Hematopoietic multipotent progenitor cell (in vitro differentiated cells): ENCODE measurements at places on chromosomes 1 and 21. TPM values are rescaled to one million over a fixed set of nuclear protein-coding genes. Genes with fewer than 3 reads are reported as not detected.

DNA sequence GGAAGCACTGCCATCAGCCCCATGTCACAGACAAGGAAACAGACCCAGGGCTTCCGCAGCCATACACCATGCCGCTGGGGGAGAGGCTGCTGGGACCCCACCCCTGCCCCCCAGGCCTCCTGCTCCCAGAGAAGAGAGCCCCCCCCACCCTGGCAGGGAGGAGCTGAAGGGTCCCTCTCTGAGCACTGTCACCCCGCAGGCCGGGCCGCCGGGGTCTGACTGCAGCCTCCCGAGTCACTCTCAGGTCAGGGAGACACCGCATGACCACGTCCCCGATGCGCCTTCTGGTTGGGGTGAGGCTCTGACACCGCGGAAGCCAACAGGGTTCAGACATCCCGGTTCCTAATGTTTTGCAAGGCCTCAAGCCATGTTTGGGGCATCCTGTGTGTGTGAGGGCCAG, 102.3 kb downstream of the SIK1 start:
- DNase-seq, result no peak

DNA sequence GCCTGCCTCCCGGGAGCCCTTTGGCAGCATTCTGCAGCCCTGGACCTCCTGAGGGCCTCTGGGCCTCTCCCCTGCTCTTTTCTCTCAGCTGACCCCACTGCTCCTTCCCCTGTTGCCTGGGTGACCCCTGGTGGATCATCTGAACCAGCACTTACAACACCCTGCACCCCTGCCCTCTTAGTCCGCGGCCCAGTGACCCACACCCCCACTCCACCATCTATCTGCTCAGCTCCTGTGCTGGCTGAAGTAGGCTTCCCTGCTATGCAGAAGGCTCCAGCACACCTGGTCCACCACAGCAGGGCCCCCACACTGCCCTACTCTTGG, 74.0 kb downstream of the DMRTA2 start:
- no peak for DNase-seq

- DNase-seq, result no peak
Measured at GRCh38 chr1:219582865-219583264, 30.0 kb downstream of the ZC3H11B start.

- peak; percentile 83 for DNase-seq
Measured at GRCh38 chr1:182054698-182055326, 6.7 kb downstream of the ZNF648 start.

GRCh38 chr1:30837653-30838052, 70.9 kb downstream of the SDC3 start:
- DNase-seq, result no peak

DNA sequence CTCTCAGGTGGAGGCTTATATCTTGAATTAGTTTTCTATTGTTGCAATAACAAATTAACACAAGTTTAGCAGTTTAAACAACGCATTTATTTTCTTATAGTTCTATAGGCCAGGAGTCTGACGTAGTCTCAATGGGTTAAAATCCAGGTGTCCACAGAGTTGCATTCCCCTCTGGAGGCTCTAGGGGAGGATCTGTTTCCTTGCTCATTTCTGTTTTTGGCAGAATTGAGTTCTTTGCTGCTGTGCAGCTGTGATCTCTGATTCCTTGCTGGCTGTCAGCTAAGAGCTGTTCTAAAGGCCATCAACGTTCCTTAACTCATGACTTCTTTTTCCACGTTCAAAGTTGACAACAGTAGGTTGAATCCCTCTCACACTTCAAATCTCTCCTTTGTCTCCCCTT, 31.8 kb downstream of the S100A10 start:
- DNase-seq, result no peak

Gene FCRL2
- total RNA-seq, result under 0.01 TPM

Gene OVAAL
- total RNA-seq, result not detected
